ENCODE measurements at places on chromosomes 11 and 22.

DNA sequence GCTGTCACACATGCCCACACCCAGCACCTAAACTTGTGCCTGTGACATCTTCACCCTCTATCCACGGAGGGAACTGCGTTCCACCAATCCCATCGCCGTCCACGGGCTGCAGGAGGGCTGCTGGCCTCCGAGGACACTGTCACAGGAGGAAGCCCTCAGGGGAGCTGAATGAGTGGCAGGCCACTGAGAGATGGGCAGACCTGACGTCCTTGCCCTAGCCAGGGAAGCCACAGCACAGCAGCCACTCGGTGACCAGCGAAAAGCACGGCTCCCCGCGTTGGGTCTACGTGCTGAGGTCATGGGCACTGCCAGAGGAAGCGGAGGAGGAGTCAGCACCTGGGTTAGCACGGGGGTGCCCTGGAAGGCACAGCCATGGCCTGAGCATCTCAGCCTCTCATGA, 50.5 kb downstream of the IGSF9B start:
- DNase-seq: no peak

DNA sequence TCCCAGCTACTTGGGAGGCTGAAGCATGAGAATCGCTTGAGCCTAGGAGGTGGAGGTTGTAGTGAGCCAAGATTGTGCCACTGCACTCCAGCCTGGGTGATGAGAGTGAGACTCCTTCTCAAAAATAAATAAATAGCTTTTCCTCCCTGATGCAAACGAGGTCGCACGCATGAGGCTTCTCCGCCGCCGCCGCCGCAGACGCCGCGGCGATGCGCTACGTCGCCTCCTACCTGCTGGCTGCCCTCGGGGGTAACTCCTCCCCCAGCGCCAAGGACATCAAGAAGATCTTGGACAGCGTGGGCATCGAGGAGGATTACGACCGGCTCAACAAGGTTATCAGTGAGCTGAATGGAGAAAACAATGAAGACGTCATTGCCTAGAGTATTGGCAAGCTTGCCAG, 20.0 kb upstream of the RAB39A start:
- DNase-seq: no peak

DNA sequence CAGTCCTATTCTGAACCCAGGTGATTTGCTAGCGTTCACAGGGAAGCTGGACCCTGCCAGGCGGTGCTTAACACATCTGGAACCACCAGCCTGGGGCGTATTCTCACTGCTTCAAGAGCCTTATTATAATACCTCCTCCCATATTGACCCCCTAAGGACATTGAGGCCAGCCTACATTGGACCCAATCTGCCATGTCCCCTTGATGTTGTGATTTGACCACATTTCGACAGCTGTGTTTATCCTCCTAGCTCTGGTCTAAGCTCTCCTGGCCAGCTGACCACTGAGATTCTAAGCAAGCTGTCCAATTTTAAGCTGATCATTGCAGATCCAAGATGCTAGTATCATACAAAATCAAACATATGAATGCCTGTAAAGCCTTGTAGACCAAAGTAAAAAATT, 148.1 kb upstream of the BLID start:
- no peak for DNase-seq

DNA sequence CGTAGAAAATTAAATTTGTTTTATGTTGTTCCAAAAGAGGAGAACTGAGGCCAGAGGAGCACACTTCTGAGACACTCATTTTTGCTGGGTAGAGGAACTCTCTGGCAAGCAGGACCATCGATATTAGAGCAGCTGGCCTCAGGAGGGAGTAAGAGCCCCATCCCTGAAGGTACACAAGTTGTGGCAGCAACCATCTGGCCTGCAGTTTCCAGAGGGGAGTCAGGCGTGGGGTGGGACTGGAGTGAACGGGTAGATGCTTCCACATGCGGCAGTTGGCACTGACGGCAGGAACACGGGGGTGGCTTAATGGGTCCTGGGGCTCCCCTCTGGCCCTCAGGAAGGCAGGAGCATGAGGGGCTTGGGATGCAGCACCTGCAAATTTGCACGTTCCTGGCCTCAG, 13.2 kb upstream of the SSTR3 start:
- no peak for DNase-seq

GRCh38 chr11:95193541-95193940, 37.5 kb downstream of the SESN3 start:
- DNase-seq: no peak

- peak; percentile 54 for DNase-seq
Observed at GRCh38 chr11:94171693-94172440, 43.2 kb downstream of the PANX1 start.

DNA sequence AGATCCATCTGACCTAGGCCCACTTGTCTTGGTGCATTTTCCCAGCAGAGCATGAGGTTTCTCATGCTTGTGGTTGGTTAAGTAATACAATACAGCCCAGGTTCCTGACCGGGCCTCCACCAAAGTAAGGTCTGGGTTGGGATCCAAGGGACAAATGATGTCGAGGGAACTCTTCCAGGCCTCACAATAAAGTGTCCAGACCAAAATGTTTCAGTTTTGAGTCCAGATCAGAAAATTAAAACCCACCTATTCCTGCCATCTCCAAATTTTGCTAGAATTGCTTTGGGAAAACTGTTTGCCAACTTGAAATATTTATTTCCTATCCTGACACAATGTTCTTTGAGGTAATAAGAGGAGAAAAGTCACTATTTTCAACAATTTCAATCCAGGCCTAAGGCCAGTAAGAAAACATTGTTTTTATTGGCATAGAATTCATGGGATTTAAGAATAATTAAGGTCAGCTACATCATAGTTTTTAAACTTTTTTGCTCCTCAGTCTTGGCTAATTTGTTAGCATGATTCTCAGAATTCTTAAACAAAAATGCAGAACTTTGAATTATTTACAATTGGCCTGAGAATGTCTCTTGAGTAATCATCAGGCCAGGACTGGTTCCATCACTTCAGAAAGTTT, 51.4 kb downstream of the ME3 start:
- no peak for DNase-seq

DNA sequence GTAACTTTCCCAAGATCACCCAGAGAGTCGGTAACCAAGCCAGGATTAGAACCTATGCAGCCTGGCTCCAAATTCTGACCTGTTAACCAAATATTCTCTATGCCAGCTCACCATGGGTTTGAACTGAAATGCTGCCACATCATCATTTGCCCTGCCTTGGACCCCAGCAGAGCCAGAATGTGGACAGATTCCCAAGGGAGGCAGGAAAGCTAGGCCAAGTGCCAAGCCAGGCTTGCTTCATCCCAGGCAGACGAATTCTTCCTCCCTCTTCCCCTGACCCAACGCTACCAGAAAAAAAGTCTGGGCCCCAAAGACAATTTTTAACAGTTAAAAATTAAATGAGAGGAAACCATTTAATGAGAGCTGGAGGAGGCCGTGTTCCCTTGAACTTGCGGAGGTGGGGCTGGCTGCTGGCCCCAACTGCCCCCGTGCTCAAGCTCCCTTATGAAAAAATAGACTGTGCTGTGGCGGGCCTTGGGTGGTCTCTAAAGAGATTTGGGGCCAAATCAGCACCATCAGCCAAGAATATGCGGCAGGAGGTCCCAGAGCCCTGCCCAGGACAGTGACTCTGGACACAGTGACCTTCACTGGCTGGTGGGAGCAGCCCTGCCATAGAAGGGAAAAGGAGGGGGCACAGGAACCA, 184.1 kb upstream of the SYT13 start:
- DNase-seq: no peak

DNA sequence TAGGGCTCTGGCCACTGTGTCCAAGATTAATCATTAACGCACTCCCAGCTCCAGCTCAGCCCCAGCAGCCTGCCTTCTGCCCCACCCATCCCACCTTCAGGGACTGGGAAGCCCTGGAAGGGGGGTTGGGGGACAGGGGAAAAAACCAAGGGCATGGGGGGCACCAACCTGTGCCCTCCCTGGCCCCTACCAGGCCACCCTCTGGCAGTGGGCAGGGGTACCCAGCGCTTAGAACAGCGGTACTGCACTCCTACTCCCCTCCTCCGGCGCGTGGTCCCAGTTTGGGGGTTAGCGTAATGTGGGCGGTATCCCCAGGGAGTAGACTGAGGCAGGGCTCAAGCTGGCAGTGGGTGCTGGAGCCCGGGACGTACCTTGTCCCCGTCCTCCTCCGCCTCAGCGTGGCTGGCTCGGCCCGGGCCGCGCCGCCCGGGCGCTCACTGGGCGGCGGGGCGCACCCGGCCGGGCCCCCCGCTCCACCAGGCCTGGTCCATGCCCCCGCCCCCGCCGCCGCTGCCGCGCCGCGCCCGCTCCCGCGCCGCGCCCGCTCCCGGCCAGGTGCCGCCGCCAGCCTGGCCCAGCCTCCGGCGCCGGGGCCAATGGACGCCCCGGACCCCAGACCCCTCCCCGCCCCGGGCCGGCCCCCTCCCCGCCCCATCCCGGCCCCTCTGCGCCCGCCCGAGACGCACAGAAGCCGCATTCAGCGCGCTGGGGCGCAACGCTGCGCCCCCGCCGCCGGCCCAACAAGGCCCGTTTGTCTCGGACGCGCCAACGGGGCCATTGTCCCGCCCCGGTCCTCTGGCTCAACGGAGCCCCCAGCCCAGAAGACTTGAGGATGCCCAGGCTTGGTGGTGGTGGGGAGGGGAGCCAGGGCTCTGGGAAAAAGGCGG, at the start of gene GAL3ST1:
Gene GAL3ST1 (minus strand): TSS at position 571 of the 887 bp plus-strand sequence. CDS start 17,273 bp downstream, outside the sequence.
- DNase-seq: no peak

DNA sequence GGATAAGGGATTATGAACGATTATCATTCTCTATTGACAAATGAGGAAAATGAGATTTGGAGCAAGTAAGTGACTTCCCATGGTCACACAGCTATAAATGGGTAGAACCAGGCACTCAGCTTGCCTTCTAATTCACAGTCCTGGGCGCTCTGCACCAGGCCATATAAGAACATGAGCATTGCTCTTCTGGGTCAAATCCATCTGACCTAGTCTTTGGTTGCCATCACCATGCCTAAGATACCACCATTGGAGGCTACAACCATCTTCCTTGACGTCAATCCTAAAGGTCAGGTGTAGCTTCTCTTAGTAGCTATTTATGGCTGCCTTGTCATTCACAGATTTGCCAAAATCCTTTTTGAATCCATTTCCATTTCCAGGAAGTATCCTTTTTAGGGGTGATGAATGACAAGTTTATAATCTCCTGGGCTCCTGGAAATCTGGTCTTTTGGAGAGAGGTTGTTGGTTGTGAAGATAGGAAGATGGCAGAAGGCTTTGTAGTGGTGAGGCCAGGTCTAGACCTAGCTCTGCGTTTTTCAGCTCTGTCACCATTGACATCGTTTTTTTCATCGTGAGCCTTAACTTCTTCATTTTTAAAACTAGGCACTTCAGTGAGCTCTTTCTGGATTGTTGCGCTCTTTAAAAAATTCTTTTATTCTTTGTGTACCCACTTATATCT, 11.1 kb downstream of the ZBTB16 start:
- DNase-seq: no peak

- no peak for DNase-seq
Observed at GRCh38 chr11:33778675-33779074, 4.4 kb upstream of the FBXO3 start.

- DNase-seq: no peak
Observed at GRCh38 chr11:130940706-130941105, 24.4 kb upstream of the SNX19 start.

DNA sequence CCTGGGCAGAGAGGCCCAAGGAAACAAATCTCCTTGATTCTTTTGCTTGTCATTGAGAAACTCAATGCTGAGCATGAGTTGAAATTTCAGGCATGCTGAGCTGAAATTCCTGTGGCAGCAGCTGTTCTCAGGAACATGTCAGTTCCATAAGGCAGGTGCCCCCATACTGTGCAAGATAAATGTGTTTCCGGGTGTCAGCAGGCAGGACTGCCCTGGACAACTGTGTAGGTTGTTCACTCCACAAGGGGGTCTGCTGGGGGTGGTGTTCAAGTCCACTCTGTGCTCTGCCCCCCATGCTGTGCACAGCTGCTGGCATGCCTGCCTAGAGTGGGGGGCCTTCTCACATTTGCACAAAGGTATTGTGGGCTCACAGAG, 133.7 kb downstream of the CTTN start:
- DNase-seq: no peak

DNA sequence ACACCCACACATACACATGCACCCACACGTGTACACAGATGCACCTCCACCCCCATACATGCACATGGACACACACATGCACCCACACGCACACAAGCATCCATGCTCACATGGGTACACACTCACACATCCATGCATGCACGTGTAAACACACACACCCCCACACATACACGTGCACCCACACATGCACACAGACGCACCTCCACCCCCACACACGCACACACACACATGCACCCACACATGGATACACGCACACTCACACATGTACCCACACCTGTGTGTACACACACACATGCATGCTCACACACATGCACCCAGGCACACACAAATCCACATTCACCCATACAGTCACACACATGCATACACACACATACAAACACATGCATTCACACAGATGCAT, 24.5 kb downstream of the CDPF1 start:
- no peak for DNase-seq

- no peak for DNase-seq
Observed at GRCh38 chr22:24962835-24963234, 10.3 kb downstream of the KIAA1671 start.
